ENCODE measurements at places on chromosomes 11 and 22.
A peak's percentile ranks its signal among the peaks of the same experiment; 100 is the strongest.

DNA sequence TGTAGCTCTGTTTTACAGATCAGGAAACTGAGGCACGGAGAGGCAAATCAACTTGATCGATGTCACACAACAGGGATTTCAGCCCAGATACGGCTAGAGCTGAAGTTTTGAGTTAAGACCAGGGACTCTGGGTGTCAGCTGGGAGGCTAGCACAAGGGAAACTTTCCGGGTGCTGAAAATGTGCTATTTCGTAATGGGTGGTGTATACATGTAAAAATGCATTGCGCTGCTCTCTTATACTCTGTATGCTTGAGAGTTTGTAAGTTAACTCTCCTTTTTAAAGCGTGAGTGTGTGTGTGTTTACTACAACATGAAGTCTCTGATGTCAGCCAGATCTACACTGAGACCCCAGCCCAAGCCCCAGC is 227.6 kb downstream of the MN1 start:
- DNase-seq: no peak

GRCh38 chr11:2409611-2410468 is 9.3 kb downstream of the TSSC4 start:
- no peak for DNase-seq

- DNase-seq: no peak
These were observed 20.3 kb upstream of the PARVG start for GRCh38 chr22:44160421-44160820.

DNA sequence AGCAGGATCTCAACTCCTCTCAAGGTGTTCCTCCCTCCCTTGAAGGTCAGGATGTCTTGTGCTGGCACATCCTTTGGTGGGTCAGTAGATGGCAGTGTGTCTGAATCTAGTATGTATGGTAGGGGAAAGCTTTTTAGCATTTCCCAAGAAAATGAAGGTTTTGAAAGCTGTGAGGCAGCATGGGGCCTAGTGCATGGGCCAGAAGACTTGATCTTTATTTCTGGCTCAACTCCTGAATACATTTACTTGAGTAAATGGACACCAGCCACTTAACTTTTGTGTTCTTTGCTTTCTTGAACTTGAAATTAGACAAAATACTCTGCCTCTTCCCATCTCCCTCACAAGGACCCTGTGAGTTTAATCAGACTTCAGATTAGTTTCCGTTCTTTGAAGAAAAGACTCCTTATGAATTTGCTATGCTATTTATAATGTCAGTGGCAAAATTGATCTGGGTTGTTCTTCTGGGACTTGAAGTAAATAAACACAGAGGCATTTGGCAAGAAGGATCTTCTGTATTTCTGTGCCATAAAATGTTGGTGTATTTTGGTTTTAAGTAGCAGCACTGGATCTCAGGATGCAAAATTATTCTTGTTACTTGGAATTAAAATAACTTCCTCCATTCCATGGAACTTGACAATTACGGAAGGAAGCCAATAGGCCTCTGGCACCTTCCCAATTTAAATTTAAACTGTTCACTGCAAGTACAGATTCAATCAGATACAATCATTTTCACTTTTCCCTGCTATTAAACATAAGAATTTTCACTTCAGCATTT is 288.8 kb downstream of the CASP12 start:
- no peak for DNase-seq

DNA sequence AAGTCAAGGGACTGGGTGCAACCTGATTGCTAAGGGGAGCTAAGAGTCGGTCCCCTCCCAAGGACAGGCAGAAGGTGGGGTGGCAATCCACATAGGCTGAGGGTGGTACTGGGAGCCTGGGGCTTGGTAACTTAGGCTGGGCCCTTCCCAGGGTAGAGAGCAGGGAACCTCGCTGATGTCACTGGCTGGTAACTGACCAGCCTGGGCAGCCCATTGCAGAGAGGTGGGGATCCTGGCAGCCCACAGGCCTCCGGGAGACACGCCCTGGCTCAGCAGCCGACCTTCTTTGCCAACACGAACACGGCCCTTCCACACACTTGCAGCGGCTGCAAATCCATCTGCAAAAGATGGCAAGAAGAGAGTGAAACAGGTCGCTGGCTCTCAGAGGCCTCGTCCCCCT is 25.4 kb downstream of the A4GALT start:
- no peak for DNase-seq

DNA sequence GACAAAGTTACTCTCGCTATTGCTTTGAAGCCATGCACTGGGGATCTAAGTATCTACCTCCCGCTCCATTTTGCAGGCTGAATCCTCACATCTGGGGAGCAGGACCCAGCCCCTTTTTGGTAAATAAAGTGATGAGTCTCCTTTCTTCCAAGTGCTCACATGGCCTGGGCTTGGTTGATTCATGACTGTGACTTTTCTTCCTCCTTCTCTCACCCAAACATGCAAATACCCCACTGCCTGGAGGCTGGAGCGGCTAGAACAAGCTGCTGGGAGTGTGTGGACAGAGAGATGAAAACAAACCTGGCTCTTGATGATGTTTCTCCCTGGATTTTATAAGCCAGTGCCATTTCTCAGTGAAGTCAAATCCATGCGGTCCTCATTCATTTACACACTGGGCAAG is 72.7 kb downstream of the TRIM29 start:
- no peak for DNase-seq

DNA sequence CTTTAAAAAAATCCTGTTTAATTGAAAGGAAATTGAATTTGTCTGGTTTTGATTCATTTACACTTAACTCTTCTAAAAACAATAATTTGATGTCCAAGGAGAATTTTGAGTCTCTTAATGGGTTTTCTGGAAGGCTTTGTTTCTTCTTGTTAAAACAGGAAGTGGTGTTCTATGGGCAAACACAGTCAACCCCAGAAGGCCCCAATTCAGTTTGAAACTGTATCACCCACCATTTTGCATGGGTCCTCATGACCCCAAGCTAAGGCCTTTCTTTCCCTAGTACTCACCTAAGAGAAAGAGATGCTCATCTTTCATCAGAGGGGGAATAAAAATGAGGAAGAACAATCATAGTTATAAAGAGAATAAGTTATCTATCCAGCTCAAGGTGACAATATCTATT is 10.6 kb downstream of the FLI1 start:
- DNase-seq: no peak

GRCh38 chr11:108199446-108200321 is 22.8 kb downstream of the NPAT start:
- DNase-seq: no peak

GRCh38 chr22:22997988-22998387 is 72.3 kb upstream of the GNAZ start:
- DNase-seq: no peak

GRCh38 chr11:77146261-77147035 is 18.4 kb downstream of the MYO7A start:
- DNase-seq: no peak

GRCh38 chr11:93199616-93200015 is 1.8 kb upstream of the SLC36A4 start:
- DNase-seq: no peak

DNA sequence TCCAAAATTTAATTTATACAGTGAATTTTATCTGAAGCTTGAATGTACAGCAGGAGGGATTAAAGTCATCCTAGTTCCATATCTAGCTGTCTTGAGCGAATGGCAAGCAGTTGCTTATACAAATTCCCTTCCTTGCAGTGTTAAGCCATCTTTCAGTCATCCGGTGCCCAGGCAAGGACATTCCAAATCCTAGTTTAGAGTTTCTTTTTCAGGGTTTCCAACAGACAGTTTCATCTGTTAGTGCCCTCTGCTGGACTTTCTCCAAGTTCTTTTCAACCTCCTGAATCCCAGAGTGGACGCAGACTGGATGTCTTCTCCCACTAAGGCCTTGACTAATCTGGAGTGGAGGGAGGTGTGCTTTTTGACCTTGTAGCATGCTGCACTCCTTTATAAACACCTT is 45.4 kb downstream of the GRAMD1B start:
- no peak for DNase-seq

DNA sequence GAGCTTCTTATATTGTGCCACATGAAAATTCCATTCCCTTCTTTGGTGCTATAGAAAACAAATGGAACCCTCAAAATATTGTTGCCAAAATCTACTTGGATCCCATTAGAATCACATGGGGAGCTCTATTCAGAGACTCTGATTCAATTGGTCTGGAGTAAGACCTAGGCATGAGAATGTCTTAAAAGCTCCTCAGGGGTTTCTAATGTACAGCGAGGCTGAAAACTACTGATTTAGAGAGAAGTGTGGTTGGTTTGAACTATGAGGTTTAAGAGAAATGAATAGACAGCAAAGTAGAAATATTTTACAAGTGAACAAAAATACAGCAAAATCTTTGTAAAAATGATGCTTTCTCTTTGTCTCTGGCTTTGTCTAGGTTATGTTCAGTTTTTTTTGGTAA is 514.7 kb downstream of the CNTN5 start:
- DNase-seq: no peak

- DNase-seq: no peak
These were observed 44.1 kb downstream of the MCM5 start for GRCh38 chr22:35443790-35444684.

- no peak for DNase-seq
These were observed 46.7 kb upstream of the PARVA start for GRCh38 chr11:12330485-12331231.

GRCh38 chr11:131668500-131669400 is 298.3 kb downstream of the NTM start:
- peak; percentile 46 for DNase-seq

DNA sequence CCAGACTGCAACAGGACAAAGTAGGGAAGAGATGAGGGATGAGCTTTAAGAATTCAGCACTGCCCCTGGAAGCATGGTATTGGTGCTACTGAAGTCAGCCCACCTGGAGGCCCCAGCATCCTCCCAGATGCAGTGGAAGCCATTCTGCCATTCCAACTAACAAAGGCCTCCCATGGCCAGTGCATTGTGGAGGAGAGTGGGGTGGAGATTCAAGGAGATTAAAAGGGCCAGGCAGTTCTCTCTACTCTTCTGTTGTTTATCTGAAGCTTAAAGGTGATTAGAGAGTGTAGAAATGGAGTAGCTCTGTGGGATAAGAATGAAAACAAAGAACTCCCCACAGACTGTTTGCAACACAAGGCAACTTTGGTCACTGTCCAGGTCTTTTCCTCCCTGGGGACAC is 24.1 kb upstream of the TSKU start:
- DNase-seq: no peak

DNA sequence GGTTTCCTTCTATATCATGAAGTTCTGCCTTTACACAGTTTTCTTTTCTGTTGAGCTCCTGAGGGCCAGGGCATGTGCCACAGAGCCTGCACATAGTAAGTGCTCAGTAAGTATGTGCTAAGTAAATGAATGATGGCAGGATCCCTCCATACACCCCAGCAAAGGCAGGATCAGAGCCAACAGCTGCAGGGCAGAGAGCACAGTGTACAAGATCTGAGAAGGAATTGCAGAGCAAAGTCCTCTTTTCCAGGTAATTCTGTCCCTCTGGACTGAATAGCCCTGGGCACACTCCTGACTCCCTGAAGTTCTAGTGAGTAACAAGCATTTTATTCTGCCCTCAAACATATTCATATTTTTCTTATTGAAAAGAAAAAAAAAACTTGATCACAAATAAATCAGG is 117.7 kb downstream of the GALNT18 start:
- DNase-seq: no peak

DNA sequence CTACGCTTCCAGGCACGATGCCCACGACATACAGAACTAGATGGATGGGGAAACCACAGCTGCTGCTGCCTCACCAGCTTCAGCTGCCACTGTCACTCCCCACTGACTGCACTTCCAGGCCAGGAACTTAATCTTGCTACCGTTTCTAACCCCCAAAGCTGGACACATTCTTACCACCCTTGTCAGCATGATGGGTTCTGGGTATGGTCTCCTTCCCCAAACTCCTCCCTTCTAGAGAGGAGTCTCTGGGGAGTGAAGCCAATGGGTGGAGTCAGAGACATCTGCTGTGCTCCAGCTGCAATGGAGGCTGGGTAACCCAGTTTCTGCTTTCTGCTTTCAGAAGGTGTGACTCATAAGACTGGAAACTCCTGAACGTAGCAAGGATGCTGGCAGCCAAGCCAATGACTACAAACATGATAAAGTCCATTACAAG is 87.0 kb upstream of the THY1 start:
- DNase-seq: peak; percentile 7

- no peak for DNase-seq
These were observed 72.7 kb downstream of the KCNQ1 start for GRCh38 chr11:2517386-2518064.

DNA sequence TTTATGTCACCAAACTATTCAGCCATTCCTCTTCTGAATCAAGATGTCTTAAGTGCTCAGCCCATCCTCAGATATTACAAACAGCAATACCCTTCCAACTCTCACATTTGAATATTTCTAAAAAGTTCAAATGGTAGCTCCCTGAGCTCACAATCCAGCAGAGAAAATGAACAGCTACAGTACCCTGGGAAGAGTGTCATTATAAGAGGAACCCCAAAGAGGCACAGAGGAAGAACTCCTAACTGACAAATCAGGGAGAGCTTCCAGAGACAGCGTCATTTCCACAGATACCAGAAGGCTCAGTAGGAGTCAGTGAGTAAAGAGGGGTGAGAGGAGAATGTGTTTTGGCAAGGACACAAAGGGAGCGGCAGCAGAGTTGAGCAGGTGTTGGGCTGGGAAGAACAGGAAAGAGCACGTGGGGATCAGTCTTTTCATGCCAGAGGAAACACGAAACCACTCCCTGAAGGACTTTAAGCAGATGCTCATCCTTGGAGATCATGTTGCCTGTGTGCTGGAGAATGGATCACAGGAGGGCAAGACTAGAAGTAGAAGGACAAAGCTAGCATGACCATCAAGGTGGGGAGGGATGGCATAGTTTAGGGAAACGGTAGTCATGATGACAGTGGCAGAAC is 4.3 kb downstream of the CLTCL1 start:
- no peak for DNase-seq

- no peak for DNase-seq
These were observed 10.7 kb downstream of the NDUFV1 start for GRCh38 chr11:67617243-67617953.

DNA sequence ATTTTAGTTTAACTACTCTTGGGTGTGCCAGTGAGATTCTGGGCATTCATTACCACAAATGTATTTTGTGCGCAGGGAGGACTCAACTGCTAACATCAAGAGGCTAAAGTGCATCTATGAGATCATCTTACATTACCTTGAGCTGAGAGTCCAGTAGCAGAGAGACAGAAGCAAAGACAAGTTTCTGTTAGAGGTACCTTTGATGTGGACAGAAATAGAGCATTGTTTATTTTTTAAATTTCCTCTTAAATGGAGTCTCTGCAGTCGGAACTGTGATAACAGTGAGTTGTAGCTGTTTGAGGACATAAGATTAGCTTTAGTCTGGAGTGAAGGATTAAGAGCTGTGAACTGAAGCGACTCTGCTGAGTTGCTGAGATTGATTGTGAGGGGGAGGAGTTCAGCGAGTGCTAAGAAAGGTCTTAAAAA is 297.0 kb downstream of the CADM1 start:
- no peak for DNase-seq

DNA sequence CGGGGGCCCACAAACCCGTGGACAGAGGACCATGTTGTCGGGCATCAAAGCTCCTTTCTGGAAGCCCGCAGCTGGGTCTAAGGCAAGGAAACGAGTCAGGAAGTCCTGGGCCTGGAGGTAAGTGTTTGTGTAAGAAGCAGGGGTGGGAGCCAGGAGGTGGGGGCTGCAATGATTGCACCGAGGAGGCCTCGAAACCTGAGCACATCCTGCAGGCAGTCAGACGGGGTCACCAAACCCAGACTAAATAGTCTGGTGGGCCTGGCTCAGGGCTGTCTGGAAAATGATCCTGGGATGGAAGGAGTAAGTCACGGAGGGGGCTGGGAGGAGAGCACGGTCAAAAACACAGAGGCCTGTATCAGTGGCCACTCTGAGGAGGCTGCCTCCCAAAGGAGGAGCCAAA is 539.2 kb downstream of the MN1 start:
- DNase-seq: no peak

GRCh38 chr11:134536219-134536618 is 124.2 kb upstream of the B3GAT1 start:
- no peak for DNase-seq

- DNase-seq: no peak
These were observed 30.6 kb downstream of the MCHR1 start for GRCh38 chr22:40709752-40710413.

Measured in NK-92 treated with Interleukin-12 subunit alpha and Interleukin-12 subunit beta, amount 100 ng/mL, for 24 hours (cell line).